ENCODE measurements at places on chromosomes 11 and 22.

DNA sequence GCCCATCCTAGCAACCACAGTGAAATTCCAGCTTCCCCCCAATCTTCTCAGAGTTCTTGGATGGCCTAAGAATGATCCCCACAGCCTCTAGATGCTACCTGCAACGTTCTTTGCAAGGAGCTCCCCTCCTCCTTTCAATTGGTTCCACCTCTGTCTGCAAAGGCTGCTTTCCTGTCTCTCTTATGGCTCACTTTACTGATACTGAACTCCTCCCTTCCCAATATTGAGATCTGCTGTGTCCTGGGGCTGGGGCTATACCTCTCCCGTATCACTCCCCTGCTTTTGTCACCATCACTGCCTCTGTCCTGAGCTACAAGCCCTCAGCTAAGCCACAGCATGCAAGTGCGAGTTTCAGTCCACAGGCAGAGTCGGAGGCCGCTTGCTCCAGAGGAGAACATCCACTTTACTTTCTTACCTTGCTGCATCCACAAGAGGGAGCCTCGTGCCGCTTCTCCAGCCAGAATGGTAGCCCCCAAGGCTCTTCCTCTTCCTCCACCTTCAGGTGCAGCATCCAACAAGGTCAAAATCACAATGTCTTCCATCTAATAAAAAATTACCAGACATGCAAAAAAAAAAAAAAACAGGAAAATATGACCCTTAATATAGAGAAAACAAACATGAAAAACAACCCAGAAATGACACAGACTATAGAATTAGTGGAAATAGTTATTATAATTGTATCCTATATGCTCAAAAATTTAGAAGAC, 48.6 kb upstream of the TMEM45B start:
- DNase-seq: peak; percentile 59

GRCh38 chr11:128550261-128550821, 37.0 kb downstream of the ETS1 start:
- no peak for DNase-seq

DNA sequence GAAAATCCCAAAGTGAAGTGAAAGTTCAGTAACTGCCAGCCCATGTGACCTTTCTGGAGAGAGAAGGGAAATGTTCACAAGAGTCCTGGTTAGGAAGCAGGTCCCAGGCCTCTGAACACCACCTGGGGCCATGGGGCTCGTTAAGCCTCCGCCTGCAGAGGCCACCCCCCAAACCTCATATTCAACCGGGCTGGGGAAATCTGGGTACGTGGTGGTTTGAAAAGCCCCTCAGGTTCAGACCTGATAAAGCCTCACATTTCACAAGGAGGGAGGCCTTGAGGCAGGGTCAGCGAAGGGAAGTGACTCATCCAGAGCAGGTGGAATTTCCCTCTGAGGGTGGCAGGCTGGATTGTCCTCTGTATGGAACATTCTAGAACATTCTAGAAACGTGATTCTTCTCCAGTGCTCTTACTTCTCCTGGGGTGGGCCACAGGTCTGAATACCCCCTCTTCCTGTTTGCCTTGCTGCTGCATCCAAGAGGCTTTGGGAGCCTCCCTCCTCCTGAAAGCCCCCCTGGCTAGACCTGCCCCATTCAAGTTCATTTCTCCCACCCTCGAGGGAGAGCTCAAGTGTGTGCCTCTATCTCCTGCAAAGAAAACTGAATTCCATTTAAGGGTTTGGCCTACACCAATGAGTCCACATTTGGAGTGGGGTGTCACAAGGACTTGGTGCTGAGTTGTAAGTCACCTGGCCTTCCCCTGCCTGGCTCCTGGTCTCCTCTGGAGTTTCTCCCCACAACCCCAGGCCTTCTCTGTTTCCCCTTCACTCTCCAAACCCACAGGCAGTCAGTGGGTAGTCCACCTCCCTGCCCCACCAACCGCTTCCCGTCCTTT, 6.3 kb downstream of the FXYD2 start:
- DNase-seq: no peak

GRCh38 chr11:115741376-115742107, 237.3 kb upstream of the CADM1 start:
- no peak for DNase-seq

GRCh38 chr11:75289919-75290318, 49.3 kb downstream of the TPBGL start:
- DNase-seq: no peak

DNA sequence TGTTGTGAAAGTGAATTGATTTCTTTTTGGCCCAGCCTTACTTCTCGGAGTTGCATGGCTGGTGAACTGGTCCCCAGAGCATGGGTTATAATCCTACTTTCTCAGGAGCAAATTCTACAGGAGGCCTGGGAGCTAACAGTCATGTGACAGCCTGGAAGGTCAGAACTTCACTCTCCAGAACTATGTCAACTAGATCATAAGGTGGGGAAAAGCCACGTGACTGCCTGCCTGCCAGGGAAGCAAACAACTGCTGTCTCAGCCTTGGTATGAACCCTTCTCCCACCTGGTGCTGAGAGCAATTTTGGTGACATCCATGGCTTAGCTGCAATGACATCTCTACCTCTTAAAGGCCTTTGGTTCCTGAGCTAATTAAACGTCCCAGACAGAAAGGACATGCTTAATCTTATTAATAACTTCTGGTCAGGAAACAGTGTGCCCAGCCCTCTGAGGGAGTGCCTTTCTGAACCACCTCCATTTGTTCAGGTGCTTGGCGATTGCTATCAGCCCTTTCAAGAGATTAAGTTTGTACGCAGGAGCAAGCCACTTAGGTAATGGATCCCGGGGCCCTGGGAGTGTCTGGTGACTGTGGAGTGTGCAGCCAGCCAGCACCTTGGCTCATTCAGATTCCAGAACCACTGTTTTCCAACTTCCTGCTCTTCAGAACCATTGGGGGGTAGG, 1.4 kb upstream of the CREB3L1 start:
- peak; percentile 92 for DNase-seq

GRCh38 chr11:61126256-61126655, 24.0 kb downstream of the CD5 start:
- DNase-seq: no peak

GRCh38 chr22:19523240-19524169, 705 bp downstream of the CLDN5 start:
- DNase-seq: no peak

DNA sequence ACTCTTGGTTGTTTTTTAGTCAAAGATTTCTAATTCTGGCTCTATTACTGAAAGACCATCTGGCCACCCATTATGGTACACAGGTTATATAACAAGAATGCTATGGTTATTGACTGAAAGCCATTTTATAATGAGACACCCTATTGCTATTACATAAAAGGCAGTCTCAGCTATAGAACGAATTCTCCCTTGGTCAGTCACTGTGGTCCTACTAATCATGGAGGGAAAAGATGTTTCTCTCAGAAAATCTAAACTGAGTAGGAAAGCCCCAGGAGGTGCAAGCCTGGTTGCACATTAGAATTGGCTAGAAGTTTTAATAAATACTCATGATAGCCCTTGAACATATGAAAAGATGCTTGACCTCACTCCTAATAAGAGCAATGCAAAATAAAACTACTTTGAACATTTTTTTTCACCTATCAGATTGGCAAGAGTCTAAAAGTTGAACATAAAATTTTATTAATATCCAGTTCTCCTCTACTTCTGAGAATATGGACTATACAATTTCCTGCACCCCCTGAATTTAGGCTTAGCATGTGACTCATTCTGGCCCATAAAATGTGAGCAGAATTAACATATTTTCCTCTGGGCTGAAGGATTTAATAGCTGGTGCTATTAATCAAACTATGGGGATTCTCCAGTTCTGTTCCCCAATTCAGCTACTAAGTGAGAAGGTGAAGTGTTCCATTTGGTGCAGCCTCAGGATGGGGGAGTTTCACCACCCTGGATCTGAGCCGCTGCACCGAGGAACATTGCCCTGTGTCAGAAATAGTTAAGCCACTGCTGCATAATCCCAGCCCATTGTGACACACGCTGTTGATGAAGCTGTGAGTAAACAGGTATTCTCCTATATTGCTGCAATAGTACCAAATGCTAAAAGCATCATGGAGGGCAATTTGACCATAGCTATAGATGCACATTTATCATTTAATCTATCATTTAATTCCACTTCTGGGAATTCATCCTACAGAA, 11.5 kb upstream of the CRKL start:
- no peak for DNase-seq

DNA sequence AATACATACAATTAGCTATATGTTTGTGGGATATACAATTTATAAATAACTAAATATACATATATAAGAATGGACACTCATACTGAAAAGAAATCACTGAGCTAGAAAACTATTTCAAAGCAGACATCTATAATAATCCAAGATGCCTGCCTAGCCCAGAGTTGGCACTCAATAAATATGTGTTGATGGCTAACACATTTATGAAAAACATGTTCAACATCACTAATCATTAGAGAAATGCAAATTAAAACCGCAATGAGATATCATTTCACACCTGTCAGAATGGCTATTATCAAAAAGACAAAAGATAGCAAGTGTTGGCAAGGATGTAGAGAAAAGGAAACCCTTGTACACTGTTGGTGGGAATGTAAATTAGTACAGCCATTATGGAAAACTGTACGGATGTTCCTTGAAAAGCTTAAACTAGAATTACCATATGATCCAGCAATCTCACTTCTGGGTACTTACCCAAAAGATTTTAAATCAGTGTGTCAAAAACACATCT, 29.8 kb downstream of the POU2AF1 start:
- DNase-seq: no peak

GRCh38 chr22:18983120-18983651, 47.1 kb upstream of the PRODH start:
- no peak for DNase-seq

DNA sequence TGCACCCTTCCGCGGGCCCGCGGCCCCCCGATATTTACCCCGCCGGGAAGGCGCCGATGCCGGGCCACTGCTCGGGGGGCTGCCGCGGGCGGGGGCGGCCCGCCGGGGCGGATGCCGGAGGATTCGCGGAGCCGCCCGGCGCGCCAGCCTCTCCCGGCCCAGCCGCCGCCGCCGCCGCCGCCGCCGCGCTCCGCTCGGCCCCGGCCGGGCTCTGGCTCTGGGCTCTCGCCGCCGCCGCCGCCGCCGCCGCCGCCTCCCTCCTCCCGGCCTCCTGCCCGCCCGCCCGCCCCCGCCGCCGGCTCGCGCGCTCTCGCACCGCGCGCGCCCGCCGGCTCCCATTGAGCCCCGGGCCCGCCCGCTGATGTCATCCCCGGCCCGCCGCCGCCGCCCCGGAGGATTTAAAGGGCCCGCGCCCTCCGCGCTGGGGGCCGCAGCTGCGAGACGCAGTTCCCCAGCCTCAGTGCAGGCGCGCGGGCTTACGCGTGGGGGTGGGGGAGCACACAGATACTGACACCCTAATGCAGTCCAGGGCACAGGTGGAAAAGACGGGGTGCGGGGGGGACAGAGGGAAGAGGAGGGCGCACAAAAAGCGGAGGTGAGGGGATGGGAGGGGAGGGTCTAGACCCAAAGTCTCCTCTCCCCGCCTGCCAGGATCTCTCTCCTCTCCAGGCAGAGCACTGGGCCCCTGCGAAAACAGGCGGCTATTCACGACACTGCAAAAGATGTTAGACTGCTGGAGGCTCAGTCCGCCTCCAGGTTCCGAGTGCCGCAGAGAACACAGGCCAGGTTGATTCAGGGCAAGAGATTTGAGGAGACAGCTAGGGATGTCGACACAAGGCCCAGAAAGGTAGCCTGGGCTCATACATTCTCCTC, at the start of gene CSNK1E:
Gene CSNK1E (minus strand): TSS at position 312 of the 873 bp plus-strand sequence. CDS start 3,276 bp downstream, outside the sequence.
- DNase-seq: peak; percentile 68

DNA sequence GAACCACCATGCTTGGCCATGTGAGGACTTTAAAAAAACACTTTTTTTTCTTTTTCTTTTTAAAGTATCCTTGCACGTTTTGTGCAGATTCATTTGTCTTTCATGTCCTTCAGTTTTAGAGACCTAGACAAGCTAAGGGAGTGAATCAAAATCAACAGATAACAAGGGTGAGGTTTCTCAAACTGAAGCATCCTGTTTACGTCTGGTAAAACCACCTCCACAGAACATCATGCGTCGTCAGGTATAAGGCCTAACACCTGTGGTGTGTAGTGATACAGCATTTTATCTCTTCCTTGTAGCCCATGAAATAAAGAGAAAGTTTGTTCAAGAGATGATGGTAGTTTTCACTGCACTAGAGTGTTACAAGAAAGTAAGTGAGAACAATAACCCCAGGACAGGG, 26.3 kb upstream of the CSF2RB start:
- no peak for DNase-seq

- no peak for DNase-seq
Measured at GRCh38 chr11:64445651-64446050, 86.7 kb downstream of the RPS6KA4 start.

- DNase-seq: no peak
Measured at GRCh38 chr22:45188779-45189178, 25.1 kb downstream of the NUP50 start.

DNA sequence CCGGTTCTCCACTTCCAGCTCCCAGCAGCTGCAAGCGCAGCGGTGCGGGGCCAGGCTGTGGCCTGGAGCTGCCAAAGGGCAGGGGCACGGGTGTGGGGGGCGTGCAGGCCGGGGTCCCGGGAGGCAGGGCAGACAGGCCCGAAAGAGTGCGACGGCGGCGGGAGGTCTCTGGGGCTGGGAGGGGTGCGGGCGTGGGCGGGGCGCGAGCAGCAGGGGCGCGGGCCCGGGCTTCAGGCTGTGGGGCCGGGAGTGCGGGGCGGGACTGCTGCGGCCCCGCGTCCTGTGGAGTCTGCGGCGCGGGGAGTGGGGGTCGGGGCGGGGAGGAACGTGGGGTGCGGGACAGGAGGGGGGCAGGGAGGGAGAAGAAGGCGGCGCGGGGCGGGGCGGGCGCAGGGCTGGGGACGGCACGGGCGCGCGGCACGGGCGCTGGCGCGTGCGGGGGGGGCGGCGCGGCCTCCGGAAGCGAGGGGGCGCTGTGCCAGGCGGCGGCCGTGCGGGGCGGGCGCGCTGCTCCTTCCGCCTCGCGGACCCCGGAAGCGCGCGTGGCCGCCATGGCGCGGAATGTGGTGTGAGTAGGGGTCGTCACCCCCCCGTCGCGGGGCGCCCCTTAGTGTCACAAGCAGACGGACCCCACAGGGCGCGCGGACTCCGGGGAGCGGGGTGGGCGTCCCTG, at the start of gene MRPL23:
Gene MRPL23 (plus strand): TSS at position 521 of the 673 bp plus-strand sequence. CDS start 31 bp downstream, at position 552.
- no peak for DNase-seq

DNA sequence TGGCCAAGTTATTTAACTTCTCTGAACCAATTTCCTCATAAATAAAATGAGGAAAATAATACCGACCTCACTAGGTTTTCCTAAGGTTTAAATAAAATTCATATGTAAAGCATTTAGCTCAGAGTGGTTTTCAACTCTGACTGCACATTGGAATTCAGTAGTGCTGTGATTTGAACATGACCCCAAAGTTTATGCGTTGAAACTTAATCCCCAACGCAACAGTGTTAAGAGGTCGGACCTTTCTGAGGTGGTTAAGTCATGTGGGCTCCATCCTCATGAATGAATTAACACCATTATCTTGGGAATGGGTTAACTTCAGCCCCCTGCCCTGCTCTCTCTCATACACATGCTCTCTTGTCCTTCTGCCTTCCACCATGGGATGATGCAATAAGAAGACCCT, 322.2 kb downstream of the AASDHPPT start:
- no peak for DNase-seq

- no peak for DNase-seq
Measured at GRCh38 chr11:6850526-6850925, 5.0 kb downstream of the OR10A5 start.
